Brain (organoid and tissue), 16 donors: ENCODE measurements at places on chromosomes 3 and 15. TPM values are rescaled to one million over a fixed set of nuclear protein-coding genes. Genes with fewer than 3 reads are reported as not detected.

DNA sequence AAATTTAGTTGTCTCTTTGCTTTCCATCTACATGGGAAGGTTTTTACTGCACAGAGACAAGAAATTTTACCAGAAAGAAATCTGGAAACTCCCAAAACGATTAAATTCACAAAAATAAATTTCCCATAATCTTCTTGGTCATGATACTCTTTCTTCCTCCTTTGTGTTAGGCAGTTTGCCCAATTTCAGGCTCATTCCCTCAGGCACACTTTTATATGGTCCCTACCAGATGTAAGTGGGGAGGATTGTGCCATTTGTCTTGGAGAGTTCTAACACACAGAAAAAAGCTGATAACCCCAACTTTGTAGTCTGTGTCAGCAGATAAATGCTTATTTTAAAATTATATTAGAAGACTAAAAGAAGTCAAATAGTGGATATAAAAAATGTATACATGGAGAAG, 49.1 kb upstream of the CCDC50 start:
- no peak for DNase-seq

- DNase-seq, result no peak
Observed at GRCh38 chr15:69718916-69719315, 266.3 kb downstream of the RPLP1 start.

GRCh38 chr3:23002151-23002550, 201.0 kb upstream of the UBE2E2 start:
- DNase-seq, result no peak

DNA sequence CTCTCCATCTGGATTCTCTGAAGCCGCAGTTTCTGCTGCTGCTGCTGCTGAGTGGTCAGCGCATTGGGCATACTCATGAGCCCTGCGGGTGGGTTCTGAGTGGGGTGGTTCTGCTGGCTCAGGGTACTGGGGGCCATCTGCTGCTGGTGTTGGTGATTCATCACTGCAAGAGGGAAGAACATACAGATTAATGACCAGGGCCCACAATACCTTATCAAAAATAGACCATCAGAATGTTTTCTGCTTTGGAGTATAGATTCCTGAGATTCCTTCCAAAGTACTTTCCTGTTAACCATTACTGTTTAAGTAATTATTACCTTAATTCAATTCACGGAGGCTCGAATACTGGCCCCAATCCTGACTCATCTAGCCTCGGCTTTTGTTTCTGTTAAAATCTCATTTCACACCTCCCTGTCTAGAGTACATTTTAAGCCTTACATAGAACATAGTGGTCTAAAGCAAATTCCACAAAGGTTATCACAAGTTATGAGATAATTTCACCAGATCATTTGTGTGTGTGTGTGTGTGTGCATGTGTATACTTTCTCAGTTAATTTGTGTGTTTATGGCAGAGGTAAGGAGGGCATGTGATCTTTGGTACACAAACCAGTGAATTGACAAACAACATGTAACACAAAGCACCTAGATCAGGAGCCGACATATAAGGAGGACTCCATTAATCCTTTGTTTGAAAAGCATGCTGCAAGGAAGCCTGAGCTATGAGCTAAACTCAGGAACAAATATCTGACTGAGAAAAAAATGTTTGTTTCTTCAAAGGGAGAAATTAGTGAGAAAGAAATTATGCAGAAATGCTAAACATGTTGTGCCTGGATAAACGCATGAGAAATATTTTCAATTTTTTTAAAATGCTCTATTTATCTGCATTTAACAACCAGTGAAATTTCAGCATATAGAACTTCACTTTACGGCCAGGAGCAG, 68.1 kb downstream of the TM4SF4 start:
- no peak for DNase-seq

DNA sequence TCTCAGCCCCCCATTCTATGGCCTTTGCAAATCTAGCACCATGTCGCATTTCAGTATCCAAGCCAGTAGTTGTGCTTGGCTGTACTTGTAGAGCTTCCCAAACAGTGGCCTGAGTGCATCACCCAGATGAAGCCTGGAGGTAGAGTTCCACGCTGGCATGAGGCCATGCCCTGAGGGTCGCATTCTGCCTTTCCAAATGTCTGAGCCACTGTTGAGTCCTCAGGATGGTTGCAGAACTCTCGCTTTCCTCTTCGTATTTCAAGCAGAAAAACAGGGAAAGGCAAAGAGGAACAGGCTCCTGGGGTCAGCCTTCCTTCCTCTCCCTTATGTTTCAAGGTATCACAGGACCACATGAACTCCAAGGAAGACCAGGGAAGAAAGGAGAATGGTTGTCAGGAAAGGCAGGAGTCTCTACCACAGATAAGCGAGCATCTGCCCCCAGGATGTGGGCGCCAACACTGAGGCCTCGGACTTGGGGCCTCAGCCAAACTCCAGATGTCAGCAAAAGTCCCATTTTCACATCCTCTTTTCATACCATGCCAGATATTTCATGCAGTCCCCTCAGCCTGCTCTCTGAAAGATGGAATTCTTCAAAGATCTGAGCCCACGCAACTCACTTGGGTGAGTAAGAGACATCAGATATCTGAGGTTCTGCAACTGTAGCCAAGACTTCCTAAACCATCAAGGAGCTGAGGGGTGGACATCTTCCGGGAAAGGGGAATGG, 19.4 kb upstream of the PRR20G start:
- no peak for DNase-seq

CLDN16 gene
- not detected for polyA plus RNA-seq
